Muscle of leg (tissue), 16 donors: ENCODE measurements at places on chromosomes 2 and 18. TPM values are rescaled to one million over a fixed set of nuclear protein-coding genes. Genes with fewer than 3 reads are reported as not detected.

DNA sequence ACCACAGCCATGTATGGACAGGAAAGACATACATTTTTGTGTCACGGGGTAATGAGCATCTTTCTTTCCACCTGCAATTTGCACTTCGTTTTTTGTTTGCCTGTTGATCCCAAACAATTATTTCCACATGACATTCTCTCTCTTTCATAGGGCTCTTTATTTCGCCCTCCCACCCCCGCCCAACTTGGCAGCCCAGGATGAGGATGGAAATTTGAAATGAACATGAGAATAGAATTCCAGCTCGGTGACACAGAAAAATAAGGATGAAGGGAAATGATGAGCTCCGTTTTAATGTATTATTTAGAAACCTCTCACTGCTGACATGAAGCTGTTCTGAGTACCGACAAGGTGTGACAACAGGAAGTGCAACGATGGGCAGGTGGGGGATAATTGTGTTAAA is 443.3 kb downstream of the SOCS6 start:
- no peaks in the 10 kb centered on the region for H3K4me1 ChIP-seq
- no peaks in the 10 kb centered on the region for H3K36me3 ChIP-seq
- no peak for DNase-seq
- H3K27me3 ChIP-seq: no peaks in the 10 kb centered on the region
- no peak overlapping the region for H3K4me3 ChIP-seq

The NEU2 gene
- not detected for total RNA-seq

DNA sequence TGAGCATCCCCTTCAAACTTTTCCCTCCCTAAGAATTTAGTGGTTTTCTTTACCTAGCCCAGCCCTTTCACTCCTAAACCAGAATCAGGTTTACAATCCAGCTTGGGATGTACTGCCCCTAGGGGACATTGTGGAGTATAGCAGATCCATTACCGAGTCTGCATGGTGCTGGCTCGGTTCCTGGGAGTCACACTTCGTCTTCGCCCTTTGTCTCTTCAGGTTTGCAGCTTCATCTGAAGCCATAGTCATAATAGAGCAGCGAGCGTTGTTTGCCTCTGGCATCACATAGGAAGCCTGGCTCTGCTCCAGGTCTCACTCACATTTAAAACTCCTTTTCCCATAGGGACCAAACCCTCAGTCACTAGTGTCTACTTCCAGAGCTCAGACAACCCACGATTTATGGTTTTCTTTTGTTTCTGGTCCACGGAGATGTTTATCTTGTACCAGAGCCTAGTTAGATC is 16.8 kb upstream of the LYPD6 start:
- no peaks in the 10 kb centered on the region for H3K4me1 ChIP-seq
- H3K36me3 ChIP-seq: no peaks in the 10 kb centered on the region
- H3K27ac ChIP-seq: no peak overlapping the region
- no peak overlapping the region for H3K4me3 ChIP-seq
- H3K27me3 ChIP-seq: no peaks in the 10 kb centered on the region

The MYO1B gene
- total RNA-seq: 94.1 TPM

DNA sequence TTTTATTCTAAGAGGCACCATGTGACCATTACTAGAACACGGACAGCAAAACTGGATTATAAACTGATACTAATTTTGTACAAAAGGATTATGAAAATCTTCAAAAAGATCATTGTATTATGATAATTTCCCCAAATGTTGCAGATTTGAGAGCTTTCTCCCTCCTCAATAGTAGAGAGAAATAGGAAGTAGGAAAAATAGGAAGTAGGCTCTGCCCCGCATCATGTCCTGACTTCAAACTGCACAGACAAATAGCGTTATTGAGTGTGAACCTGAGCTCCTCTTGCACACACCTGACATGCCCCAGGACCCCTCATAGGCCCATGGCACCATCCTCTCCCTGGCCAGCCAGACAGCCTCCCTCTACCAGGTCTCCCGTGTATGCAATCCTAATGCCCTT is 25.4 kb downstream of the CHRNA1 start:
- no peak overlapping the region for H3K27ac ChIP-seq
- H3K36me3 ChIP-seq: no peaks in the 10 kb centered on the region

GRCh38 chr2:121634354-121635307 is 14.6 kb downstream of the CLASP1 start:
- no peaks in the 10 kb centered on the region for H3K27me3 ChIP-seq
- no peak for DNase-seq
- no peaks in the 10 kb centered on the region for H3K36me3 ChIP-seq

GRCh38 chr2:7880566-7880965 is 801.3 kb upstream of the ID2 start:
- H3K27ac ChIP-seq: no peak overlapping the region
- no peak for DNase-seq
- no peaks in the 10 kb centered on the region for H3K27me3 ChIP-seq
- H3K4me1 ChIP-seq: no peaks in the 10 kb centered on the region
- H3K36me3 ChIP-seq: no peaks in the 10 kb centered on the region

- no peak overlapping the region for H3K27ac ChIP-seq
- no peak for DNase-seq
- H3K27me3 ChIP-seq: peaks cover 17% of the 10 kb centered on the region
- no peaks in the 10 kb centered on the region for H3K36me3 ChIP-seq
Observed at GRCh38 chr2:234631646-234632514, 135.0 kb upstream of the ARL4C start.

- H3K4me1 ChIP-seq: no peaks in the 10 kb centered on the region
- no peak within 1 kb of the TSS for H3K27ac ChIP-seq
- no peak within 1 kb of the TSS for H3K4me3 ChIP-seq
- no peaks in the 10 kb centered on the region for H3K36me3 ChIP-seq
Observed at GRCh38 chr2:225399504-225399903, at the start of gene NYAP2. Gene NYAP2, plus strand, starts transcription at chr2:225399710. Its CDS starts 9,171 bp downstream, at chr2:225408881.
